Chondrocyte (in vitro differentiated cells): ENCODE measurements at places on chromosomes 1 and 21. TPM values are rescaled to one million over a fixed set of nuclear protein-coding genes. Genes with fewer than 3 reads are reported as not detected.

- H3K4me3 ChIP-seq = no peak overlapping the region
- no peaks in the 10 kb centered on the region for H3K36me3 ChIP-seq
- no peaks in the 10 kb centered on the region for H3K27me3 ChIP-seq
- peaks cover 5% of the 10 kb centered on the region for H3K4me1 ChIP-seq
Observed at GRCh38 chr1:114032271-114033215, 53.3 kb downstream of the OLFML3 start.

DNA sequence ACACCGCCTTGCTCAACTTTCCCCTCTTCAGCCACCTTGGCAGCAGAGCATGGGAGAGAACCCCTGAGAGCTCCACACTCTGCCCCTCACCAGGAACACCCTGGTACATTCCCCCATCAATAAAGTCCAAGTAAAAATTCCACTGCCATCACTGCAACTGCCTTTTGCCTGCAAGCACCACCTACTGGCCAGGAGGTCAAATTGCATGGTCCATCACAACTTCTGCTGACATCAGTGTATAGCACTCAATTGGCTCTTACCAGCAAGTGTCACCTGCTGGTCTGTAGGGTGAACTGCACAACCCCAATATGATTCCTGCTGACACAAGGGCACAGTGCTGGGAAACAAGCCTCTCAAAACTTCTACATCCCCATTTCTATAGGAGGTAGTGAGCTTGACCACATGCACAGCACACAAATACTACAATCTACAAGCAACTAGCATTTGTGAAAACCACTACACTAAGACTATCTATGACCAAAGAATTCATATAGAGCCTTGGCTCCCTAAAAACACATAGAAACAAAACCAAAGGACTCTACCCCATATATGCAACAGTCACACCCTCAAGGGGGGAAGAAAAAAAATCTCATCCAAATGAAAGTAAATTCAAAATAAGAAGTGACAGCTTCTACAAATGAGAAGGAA, 69.2 kb downstream of the FASLG start:
- no peak overlapping the region for H3K27ac ChIP-seq
- no peak overlapping the region for H3K4me3 ChIP-seq
- DNase-seq = no peak
- peaks cover 2% of the 10 kb centered on the region for H3K36me3 ChIP-seq
- peaks cover 1% of the 10 kb centered on the region for H3K27me3 ChIP-seq

Gene AADACL4
- not detected in 3 replicates for total RNA-seq

Gene FMO2
- 0.24 to 0.87 TPM (median 0.55 TPM) in 3 replicates for total RNA-seq

DNA sequence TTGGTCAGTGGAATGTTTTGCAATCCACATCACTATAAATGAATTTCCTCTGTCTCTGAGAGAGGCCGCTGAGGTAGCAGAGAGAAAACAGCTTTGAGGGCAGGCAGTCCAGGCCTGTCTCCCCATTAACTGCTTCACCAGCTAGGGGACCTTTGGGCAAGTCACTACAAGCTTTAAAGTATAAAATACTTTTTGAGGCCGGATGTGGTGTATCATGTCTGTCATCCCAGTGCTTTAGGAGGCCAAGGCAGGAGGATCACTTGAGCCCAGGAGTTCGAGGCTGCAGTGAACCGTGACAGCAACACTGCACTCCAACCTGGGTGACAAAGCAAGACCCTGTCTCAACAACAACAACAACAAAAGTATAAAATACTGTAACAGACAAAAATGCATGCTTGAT, 6.4 kb downstream of the IL6R start:
- no peak overlapping the region for H3K4me3 ChIP-seq
- no peaks in the 10 kb centered on the region for H3K36me3 ChIP-seq
- peaks cover 22% of the 10 kb centered on the region for H3K4me1 ChIP-seq
- H3K27ac ChIP-seq = no peak overlapping the region
- peaks cover 2% of the 10 kb centered on the region for H3K27me3 ChIP-seq

DNA sequence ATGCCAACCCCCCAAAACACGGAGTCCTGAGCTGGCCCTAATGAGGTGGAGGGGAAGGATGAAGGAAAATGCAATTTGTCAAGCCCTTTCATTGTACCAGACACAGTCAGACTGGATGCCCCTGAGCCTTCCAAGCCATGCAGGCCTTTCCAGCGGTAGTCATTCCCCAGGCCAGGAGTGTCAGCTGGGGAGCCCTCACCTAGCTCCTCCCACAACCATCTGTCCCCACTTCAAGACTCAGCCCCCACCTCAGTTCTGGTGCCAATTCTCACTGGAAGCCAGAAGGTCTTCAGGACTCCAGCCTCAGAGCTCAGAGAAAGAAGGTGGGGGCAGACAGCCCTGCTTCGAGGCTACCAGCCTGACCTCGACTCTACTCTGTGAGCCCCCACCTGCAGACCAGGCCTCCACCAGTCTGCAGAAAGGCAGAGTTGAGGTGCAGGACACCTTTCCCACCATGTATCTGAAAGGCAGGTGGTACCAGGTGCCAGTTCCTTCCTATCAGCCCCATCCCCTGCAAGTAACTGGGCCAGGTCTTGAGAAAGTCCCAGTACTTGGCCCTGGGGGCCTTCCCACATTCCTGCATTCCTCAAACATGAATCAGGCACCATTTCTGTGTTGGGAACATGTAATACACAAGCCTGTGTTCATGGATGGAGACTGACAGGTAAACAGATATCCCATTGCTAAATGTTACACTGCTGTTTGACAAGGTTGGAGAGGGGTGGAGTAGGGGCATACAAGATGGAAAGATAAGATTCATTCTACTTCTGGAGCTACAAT, 180.6 kb upstream of the EDN2 start:
- H3K4me1 ChIP-seq = peaks cover 62% of the 10 kb centered on the region
- H3K36me3 ChIP-seq = no peaks in the 10 kb centered on the region
- no peaks in the 10 kb centered on the region for H3K27me3 ChIP-seq
- no peak overlapping the region for H3K4me3 ChIP-seq
